ENCODE measurements at places on chromosomes 3 and 15.

DNA sequence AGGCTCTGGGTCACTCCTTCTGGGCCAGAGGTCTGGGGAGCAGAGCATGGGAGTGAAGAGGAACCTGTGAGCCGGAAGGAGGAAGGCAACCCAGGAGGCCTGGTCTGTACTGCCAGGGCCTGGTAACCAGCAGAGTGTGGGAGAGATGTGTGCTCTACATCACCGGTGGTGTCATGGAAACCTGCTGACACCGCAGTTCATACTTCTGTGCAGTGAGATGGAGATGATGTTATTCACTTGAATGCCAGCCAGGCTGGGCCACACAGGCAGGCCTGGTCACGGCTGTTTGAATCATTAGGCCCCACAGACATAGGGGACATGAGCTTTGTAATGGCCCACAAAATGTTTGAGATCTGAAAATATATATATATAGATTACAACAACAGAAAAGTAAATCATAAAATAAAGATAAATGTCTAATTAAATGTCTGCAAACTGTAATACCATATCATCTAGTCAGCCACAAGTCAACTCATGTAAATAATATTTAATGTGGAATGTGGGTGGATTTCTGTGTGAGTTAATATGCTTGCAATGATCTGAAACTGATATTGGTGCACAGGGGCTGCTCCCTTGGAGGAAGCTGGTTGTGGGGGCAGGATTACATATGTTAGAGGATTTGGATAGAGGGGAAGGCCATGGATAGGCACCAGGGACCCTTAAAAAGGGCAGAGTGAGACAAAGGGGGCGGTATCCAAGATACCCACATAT is 108.5 kb upstream of the PFN2 start:
- no peak for DNase-seq

- DNase-seq = no peak
These were observed 15.7 kb downstream of the C3orf52 start for GRCh38 chr3:112101916-112102315.

GRCh38 chr15:100720406-100720967 is 118.1 kb downstream of the ASB7 start:
- no peak for DNase-seq

DNA sequence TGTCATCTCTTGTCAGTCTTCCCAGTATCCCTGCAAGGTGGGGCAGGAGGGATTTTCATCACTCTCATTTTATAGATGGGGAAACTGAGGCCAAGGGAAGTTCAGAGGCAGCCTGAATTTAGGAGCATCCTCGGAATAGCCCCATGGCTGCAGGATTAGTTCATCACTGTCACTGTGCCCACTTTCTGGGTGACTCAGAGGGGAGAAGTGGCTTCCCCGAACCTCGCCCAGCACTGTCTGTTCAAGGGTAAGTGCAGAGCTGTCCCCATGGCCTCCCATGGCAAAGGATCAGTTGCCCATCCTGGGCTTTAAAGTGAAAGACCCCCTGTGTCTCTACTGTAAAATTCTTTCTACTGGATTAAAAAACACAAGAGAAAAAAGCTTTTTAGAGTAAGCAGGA is 60.0 kb upstream of the SEC13 start:
- DNase-seq = no peak

GRCh38 chr3:66495668-66496045 is 5.2 kb downstream of the LRIG1 start:
- no peak for DNase-seq

DNA sequence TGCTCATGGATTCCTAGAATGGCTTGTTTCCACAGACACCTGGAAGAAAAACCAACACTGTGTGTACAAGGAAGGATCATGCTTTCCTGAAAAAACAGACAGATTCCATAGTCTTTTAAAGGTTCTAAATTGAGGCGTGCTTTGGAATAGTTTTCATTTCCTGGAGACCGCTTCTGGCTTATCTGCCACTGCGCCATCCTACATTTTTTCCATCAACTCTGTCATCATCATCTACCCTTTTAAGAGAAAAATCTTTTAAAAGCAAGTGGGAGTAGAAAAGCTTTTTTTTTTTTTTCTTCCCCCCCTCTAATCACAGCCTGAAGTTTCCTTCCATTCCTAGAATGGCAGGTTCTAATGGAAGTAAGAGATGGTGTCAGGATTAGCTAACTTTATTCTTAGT is 379.4 kb upstream of the C2CD4B start:
- no peak for DNase-seq

DNA sequence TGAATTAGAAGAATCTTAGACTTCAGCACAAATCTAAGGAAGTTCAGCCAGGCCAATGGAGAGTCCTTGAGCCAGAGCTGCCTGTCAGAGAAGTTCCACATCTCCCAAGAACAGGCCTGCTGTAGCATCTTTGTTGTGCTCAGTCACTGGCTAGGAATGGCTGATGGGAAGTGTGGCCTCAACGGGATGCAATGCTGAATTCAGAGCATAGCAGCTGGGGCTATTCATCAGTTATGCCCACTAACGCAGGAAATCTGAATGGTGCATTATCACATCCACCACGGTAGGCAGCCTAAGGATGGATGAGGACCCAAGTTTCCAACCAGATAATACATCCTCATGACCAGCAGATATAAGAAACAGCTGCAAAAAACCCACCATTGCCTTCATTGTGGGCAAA is 3.2 kb upstream of the EIF1B start:
- DNase-seq = no peak

DNA sequence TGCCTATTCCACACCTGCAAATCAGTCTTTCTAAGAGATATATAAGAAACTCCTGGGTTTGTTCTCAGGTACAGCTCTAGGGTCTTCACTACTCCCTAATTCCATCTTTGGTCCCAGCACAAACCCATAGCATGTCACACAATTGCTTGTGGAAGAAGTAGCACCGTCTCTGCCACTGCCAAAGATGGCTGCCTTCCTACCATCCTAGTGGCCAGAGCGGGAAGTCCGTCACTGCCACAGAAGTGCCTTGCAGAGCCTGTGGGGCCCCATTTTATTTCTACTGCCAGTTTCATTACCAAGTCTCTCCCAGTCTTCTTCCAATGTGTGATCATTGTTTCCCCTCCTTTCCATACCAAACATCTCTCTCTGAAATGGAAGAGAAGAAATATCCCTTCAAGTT is 107.6 kb downstream of the CD47 start:
- DNase-seq = no peak

- DNase-seq = no peak
These were observed 43.0 kb upstream of the ATP2C1 start for GRCh38 chr3:130850843-130851242.

- DNase-seq = no peak
These were observed 209.9 kb downstream of the NTRK3 start for GRCh38 chr15:88046576-88047129.

- DNase-seq = no peak
These were observed 75.2 kb downstream of the LYSMD4 start for GRCh38 chr15:99657996-99658395.

- DNase-seq = no peak
These were observed 68.8 kb upstream of the PRR23E start for GRCh38 chr3:127124120-127124519.

- DNase-seq = no peak
These were observed 19.1 kb downstream of the PAQR9 start for GRCh38 chr3:142944342-142944741.

- no peak for DNase-seq
These were observed 36.3 kb downstream of the GABPB1 start for GRCh38 chr15:50318697-50319096.

DNA sequence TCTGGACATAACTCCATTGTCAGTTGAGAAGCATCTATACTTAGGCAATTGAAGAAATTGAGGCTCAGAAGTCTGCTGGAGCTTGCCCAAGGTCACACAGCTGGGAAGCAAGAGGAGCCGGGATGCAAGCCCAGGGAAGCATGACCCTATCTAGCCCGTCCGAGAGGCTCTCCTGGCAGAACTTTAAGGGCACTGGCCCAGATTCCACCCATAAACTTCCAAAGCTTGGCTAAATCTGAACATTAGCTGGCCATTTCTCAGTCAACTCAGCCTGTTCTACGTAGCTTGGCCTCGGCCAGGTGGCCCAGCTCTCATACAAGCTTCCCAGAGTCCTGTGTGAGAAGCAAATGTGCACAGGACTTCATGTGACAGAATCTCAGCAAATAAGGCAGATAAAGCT is 75.8 kb downstream of the LRIG1 start:
- no peak for DNase-seq

Data from activated CD8-positive, alpha-beta memory T cell treated with anti-CD3 and anti-CD28 coated beads for 48 hours (primary cell).